ENCODE measurements at places on chromosomes 5 and 9.

DNA sequence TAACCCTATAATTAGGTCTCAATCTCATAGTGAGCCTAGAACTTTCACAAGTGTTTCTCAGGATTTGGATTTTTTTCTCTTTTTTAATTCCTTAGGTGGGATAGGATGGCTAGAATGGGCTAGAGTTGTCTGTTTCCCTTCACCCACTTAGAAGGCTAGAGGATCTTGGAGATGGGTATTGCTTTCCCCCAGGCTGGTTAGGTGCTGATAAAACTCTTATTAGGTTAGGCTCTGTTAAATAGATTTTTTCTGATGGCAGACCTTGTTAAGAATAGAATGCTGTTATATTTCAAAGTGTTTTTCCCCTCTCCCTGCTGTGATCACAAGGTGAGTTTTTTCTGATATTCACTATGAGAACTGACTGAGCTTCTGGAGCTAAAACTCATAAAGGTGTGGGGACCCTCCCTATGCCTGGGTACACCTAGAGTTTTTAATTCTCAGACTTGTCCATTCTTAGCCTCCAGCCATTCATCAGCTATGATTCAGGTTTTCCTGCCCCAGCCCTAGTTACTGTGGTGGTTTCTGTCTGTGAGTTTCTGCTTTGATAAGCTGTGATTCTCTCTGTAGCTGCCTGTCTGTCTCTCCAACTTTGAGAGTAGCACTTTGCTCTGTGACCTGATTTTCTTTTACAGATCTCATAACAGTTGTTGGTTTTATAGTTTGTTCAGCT, 132.4 kb downstream of the HACD4 start:
- no peak for DNase-seq

- DNase-seq, result no peak
These were observed 23.5 kb downstream of the IL7R start for GRCh38 chr5:35880156-35880555.

- no peak for DNase-seq
These were observed 22.4 kb upstream of the SMIM15 start for GRCh38 chr5:61184708-61185107.

- peak; percentile 28 for DNase-seq
These were observed 16.1 kb upstream of the FRRS1L start for GRCh38 chr9:109182940-109183798.

DNA sequence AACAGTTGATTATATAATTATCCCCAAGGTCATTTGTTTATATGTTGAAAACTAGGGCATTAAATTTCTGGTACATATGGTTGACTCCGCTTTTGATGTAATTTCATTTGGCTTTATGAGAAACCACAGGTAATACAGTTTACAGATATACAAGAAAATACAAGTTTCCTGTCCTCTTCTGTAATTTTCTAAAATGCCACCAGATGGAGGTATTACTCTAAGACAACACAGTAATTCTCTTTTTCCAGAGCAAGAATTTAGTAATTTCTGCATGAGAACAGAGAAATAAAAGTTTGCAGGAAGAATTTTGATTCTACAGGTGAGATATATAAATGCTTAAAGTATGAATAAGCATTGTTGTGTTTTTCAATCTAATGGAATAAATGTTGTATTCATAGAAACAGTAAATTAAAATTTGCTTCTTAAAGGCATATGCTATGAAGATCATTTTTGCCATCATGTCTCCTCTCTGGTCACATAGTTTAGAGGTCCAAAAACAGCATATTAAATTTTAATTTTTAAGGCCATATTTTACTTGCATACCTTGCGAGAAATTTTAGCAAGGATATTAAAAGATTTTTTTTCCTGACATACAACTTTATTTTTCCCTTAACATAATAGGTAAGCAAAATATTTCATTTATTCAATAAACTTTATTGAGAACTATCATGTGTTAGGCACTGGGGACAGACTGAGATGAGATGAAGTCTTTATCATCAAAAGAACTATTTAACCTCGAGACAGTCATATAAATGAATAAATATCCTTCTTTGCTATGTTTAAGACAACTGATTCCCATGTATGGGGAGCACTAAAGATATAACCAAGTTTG, 22.7 kb downstream of the CHD1 start:
- DNase-seq, result peak; percentile 31

GRCh38 chr5:78245136-78245535, 49.4 kb downstream of the AP3B1 start:
- DNase-seq, result no peak

GRCh38 chr9:27407491-27407890, 110.5 kb upstream of the EQTN start:
- DNase-seq, result no peak

GRCh38 chr5:61659221-61659696, 327.2 kb downstream of the ZSWIM6 start:
- no peak for DNase-seq

GRCh38 chr5:95884017-95884325, 61.4 kb upstream of the GLRX start:
- no peak for DNase-seq

- DNase-seq, result no peak
These were observed 173.0 kb upstream of the PDE4D start for GRCh38 chr5:60066502-60066901.

DNA sequence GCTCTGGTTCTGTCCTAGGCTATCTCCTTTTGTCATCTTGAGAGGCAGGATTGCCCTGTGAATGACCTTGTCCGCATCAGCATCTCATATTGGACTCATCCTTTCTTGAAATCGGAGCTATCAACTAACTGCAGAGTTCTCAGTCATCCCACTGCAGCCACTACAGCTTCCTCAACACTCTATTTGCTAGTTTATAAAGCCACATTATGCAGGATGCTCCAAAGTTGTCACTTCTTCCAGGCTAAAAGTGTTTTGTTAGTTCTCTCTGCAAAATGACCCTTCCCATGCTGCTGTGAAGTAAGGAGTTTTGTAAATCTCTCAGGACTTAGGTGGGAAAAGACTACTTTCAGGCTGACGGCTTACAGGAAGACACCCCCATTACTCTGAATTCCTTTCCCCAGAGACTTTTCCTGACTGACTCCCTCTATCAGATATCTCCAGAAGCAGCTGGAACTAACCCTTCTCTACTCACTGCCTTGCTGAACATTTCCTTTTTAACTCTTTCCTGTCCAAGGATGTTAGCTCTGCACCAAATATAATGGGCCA, 257.6 kb downstream of the NFIB start:
- no peak for DNase-seq

GRCh38 chr5:169070413-169070812, 230.5 kb downstream of the SLIT3 start:
- no peak for DNase-seq

- DNase-seq, result no peak
These were observed 27.9 kb downstream of the RFX3 start for GRCh38 chr9:3497857-3498256.

GRCh38 chr5:14852779-14853178, 18.8 kb downstream of the ANKH start:
- DNase-seq, result no peak

GRCh38 chr9:130998597-130999244, 10.3 kb upstream of the LAMC3 start:
- DNase-seq, result no peak

- DNase-seq, result no peak
These were observed 109.6 kb downstream of the FGF18 start for GRCh38 chr5:171528865-171529614.

DNA sequence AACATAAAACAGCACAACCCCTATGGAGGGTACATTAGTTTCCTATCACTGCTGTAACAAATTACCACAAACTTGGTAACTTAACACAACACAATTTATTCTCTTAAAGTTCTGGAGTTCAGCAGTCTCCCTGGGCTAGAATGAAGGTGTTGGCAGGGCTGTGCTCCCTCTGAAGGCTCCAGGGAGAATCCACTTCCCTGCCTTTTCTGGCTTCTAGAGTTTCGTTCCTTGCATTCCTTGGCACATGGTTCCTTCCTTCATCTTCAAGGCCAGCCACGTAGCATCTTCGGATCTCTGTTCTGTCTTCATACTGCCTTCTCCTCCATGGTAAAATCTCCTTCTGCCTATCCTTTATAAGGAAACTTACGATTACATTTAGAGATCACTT, 25.0 kb upstream of the GSN start:
- no peak for DNase-seq

GRCh38 chr9:137589441-137590122, 730 bp downstream of the ZMYND19 start:
- no peak for DNase-seq

- DNase-seq, result no peak
These were observed 37.5 kb downstream of the CTNNA1 start for GRCh38 chr5:138790684-138791083.

- DNase-seq, result no peak
These were observed 45.4 kb downstream of the ENTREP1 start for GRCh38 chr9:69370430-69370829.

- DNase-seq, result no peak
These were observed 15.0 kb downstream of the FGD3 start for GRCh38 chr9:92962303-92962649.

GRCh38 chr5:163190784-163191183, 246.6 kb upstream of the CCNG1 start:
- no peak for DNase-seq

Measured in GM06990 (cell line).